ENCODE measurements at places on chromosomes 13 and 19. TPM values are rescaled to one million over a fixed set of nuclear protein-coding genes. Genes with fewer than 3 reads are reported as not detected.

ZNF530 gene
- 3.6 TPM for total RNA-seq

KIR2DL1 gene
- total RNA-seq, result not detected

SHISA7 gene
- not detected for total RNA-seq

HSH2D gene
- 0.31 TPM for total RNA-seq
